ENCODE measurements at places on chromosomes 13 and 19.

GRCh38 chr19:49930483-49931011, 1.2 kb upstream of the NUP62 start:
- no peak for DNase-seq

DNA sequence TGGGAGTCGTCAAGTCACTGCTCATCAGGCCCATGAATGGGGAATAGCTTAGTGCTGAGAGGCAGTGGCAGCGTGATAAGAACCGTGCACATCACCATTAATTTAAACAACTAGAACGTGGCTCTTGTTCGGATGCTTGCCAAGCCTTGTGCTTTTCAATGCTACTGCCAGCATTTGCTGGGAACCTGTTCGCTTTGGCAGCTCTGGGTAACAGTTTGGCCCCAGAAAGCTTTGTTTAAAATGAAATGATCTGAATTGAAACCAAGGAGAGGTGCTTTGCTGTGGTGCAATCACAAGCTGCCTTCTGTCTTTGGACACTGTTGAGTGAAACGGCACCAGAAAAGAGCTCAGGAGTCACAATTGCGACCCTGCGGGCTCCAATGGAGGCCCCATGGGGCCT, 53.5 kb upstream of the OLFM4 start:
- no peak for DNase-seq

DNA sequence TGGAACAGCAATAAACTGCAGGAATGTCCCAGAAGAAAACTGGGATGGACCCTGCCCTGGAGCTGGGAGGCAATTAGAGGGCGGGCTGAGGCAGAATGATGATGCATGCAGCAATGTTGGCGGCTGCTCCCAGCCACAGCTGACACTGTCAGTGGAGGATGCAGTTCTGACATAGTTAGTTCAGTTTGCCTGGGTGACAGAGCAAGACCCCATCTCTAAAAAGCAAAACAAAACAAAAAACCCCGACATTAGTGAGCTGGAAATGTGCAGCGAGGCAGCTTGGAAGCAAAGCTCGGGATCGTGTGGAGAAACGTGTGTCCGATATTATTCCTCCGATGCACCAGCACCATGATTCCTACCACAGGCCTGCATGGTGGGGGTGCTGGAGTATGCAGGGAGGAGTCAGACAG, 110.1 kb upstream of the UQCRFS1 start:
- DNase-seq, result no peak

- DNase-seq, result no peak
Observed at GRCh38 chr13:110201114-110201513, 105.8 kb downstream of the COL4A1 start.

- no peak for DNase-seq
Observed at GRCh38 chr13:110005563-110005962, 219.2 kb upstream of the IRS2 start.

DNA sequence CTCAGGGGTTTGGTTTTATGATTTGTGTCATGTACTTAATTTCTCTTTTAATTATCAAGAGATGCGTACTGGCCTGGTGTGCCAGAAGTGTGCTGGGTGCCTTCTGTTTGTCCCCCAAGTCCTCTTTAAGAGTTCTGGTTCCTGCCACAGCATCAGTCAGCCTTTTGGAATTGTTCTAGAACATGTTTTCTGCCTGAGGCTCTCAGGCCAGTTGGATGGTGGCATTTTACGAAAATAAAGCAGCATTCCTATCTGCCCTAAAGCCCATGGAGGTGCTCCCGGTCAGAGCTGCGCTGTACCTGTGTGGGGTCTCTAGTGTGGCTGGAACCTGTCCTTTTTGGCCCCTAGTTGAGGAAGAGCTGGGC, 54.1 kb downstream of the TSSK6 start:
- no peak for DNase-seq

DNA sequence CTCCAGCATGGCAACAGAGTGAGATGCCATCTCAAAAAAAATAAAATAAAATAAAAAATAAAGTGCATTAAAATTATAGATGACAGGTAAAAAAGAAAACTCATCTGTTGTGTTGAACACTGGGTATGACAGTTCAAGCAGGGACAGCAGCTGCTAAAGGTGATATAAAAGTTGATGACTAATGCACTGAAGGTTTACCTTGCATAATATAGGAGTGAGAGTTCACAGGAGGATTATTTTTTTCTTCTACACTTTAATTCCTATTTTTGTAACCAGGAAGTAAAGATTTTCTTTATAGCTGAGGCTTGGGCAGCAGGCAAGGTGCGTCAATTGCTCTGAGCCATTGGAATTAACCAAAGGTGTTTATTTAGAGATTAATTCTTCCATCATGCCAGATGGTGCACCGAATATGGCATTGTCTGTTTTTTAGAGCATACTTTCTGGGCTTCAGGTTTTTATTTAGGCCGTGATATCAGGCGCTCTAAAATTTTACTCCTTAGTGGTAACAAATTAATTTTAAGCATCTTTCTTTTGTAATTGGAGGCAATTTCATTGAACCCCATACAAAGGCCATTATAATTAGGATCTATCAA, 337.0 kb upstream of the SLC10A2 start:
- no peak for DNase-seq

DNA sequence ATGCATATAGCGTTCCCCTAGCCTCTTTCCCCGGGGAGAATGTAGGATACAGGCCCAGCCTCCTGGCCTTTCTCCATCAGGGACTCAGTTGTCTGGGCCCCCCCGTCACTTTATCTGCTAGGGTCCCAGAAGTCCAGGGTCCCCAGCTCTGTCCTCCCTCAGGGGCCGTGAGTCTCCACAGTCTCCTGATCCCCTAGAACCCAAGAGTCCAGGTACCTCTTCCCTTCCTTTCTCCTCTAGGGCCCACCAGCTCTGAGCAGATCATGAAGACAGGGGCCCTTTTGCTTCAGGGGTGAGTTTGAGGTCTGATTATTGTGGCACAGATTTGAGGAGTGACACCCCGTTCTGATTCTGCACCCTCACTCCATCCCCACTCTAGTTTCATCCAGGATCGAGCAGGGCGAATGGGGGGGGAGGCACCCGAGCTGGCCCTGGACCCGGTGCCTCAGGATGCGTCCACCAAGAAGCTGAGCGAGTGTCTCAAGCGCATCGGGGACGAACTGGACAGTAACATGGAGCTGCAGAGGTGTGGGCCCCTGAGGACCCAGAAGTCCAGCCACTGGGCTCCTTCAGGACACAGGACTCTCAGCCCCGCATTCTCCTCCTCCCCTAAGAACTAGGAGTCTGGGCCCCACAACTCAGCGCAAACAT, 758 bp downstream of the BAX start:
- DNase-seq, result no peak

GRCh38 chr13:95874286-95874685, 178.9 kb downstream of the UGGT2 start:
- no peak for DNase-seq
